ENCODE measurements at places on chromosomes 3 and 15. TPM values are rescaled to one million over a fixed set of nuclear protein-coding genes. Genes with fewer than 3 reads are reported as not detected.

IL20RB gene
- total RNA-seq = 0.91 TPM

POLQ gene
- total RNA-seq = 6.3 TPM

RLBP1 gene
- not detected for total RNA-seq

CEP19 gene
- total RNA-seq = 2.9 TPM

PLSCR2 gene
- total RNA-seq = not detected

IGSF11 gene
- total RNA-seq = 5.6 TPM

UROC1 gene
- not detected for total RNA-seq

ZBTB38 gene
- 74.6 TPM for total RNA-seq

ANKRD63 gene
- 0.54 TPM for total RNA-seq

TGM4 gene
- total RNA-seq = 0.03 TPM

ATP13A5 gene
- total RNA-seq = not detected

CIB1 gene
- 183 TPM for total RNA-seq

WDR82 gene
- 47.6 TPM for total RNA-seq

CPB1 gene
- total RNA-seq = not detected

PPM1L gene
- total RNA-seq = 0.50 TPM

COL8A1 gene
- not detected for total RNA-seq

PDHB gene
- 67.8 TPM for total RNA-seq

PLA2G4B gene
- total RNA-seq = 2.1 TPM

RASGRP1 gene
- total RNA-seq = 0.32 TPM
